ENCODE measurements at places on chromosomes 6 and 20.

DNA sequence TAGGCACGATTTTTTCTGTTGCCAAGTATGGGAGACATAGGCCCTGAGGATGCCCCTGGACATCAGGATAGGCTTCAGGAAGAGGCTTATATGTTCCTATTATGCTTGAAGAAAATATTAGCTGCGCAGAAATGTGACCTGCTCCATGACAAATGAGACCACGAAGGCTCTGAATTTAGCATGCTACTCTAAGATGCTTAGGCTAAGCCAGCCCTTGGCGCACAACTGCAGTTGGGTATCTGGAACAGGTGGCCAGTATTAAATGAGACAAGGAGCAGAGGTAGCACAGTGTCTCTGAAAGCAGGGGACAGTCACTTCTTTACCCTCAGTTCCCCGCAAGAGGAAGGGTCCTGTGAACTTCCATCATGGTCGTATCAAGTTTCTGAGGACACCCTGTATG lies 90.0 kb downstream of the RREB1 start:
- no peak for DNase-seq

- no peak for DNase-seq
Observed at GRCh38 chr6:4879741-4880275, 103.6 kb downstream of the CDYL start.

DNA sequence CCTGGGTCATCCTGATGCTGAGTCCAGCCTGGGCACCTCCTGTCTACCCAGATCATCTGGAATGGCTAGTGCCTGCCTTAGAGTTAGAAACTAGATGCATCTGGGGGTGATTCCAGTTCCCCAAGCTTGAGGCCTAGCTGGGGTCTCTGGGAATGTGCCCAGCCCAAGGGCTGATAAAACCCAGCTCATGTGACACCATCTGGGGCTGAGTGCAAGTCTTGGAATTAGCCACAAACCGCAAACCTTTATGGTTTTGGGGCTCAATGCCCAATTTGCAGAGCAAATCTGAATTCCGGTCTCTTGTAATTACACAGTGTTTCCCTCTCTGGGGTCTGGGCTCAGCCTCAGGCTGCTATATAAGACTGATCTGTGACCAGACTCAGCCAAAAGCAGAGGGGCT lies at the start of gene BPIFB4:
TSS of gene BPIFB4 (plus strand) at position 385 of the 400 bp plus-strand sequence. CDS start 1,884 bp downstream, outside the sequence.
- no peak for DNase-seq

DNA sequence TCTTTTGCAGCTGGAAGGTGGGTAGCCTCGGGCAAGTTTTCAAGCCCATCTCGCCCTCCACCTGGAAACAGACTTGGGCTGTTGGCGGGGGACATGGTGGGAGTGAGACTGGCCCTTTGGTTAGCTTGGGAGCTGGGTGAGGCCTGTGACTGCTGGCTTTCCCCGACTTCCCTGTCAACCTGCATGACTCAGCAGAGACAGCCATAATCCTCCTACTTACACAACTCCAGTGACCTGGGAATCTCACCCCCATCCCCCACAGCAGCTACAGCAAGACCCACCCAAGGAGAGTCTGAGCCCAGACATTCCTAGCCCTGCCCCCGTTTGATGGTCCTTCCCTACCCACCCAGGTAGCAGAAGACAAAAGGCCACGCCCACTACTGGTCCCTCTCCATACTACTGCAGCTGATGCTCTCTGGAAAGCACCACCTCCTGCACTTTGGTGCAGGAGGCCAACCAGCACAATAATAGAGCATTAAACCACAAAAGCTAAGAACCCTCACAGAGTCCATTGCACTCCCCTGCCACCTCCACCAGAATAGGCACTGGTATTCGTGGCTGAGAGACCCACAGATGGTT lies 188.4 kb downstream of the TRDN start:
- no peak for DNase-seq

DNA sequence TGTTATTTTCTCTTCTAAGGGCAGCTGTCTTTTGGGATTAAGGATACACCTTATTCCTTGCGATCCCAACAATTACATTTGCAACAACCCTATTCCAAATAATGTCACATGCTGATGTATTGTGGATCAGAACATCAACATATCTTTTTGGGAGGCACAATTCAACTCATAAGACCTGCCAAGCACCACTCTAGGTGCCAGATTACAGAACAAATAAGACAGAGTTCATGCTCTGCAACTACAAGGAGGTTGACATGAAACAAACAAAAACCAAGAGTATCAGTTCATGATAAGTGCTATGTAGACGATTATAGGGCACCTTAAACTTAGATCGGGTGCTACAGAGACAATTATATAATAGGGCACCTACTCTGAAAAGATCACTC lies 203.2 kb upstream of the SGK1 start:
- DNase-seq, result no peak

- no peak for DNase-seq
Observed at GRCh38 chr6:169416249-169416648, 162.6 kb upstream of the THBS2 start.

DNA sequence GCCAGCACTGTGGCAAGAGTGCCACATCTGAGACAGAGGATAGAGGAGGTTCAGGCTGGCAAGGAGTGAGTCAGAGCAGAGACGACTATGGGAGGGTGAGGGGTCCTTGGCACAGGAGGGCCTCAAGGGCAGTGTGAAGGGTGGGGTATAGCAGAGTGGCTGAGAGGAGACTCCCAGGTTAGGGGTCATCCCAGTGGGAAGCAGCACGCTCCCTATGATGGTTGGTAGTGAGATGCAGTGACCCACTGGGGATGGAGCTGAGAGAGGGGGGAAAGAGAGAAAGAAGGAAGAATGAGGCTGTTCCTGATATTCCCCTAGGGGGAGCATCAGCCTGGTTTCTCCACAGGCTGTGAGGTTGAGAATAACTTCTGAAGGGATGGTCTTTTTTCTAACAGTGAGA lies 97.3 kb downstream of the INSM1 start:
- DNase-seq, result no peak

- no peak for DNase-seq
Observed at GRCh38 chr6:111565326-111566221, 40.1 kb downstream of the TRAF3IP2 start.

GRCh38 chr6:42418724-42419123 lies 33.0 kb downstream of the TRERF1 start:
- DNase-seq, result no peak

GRCh38 chr6:4727671-4728435 lies 48.4 kb upstream of the CDYL start:
- DNase-seq, result peak; percentile 12

DNA sequence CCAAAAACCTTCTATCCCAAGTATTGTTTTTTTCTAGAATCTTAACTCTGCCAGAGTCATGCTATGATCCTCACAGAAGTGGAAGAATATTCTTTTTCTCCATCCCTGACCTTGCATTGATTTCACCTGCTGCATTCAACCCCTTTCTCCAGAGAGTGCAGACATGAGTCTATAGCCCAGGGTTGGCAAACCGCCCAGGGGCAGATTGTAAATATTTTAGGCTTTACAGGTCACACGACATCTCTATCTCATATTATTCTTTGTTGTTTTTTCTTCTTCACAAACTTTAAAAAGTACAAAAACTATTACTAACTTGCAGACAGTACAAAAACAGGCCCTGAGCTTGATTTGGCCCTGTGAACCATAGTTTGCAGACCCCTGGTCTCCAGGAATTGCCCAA lies 112.1 kb upstream of the ASF1A start:
- DNase-seq, result no peak

Measured in mucosa of gallbladder (tissue), 1 donor.